Thyroid gland (tissue), 4 donors: ENCODE measurements at places on chromosomes 12 and 14. TPM values are rescaled to one million over a fixed set of nuclear protein-coding genes. Genes with fewer than 3 reads are reported as not detected.

The ITGB7 gene
- 3.2 TPM for total RNA-seq

The CEP128 gene
- total RNA-seq = 13.9 TPM

DNA sequence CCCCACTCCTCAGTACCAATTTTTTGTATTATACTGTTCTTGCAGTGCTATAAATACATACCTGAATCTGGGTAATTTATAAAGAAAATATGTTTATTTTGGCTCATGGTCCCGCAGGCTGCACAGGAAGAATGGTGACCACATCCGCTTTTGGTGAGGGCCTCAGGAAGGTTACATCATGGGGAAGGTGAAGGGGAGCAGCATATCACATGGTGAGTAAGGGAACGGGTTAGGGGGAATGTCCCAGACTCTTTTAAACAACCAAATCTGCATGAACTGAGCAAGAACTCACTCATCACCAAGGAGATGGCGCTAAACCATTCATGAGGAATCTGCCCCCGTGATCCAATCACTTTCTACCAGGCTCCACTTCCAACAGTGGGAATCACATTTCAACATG, 40.0 kb downstream of the OSBPL8 start:
- DNase-seq = no peak
- no peaks in the 10 kb centered on the region for H3K36me3 ChIP-seq
- H3K4me3 ChIP-seq = no peak overlapping the region

DNA sequence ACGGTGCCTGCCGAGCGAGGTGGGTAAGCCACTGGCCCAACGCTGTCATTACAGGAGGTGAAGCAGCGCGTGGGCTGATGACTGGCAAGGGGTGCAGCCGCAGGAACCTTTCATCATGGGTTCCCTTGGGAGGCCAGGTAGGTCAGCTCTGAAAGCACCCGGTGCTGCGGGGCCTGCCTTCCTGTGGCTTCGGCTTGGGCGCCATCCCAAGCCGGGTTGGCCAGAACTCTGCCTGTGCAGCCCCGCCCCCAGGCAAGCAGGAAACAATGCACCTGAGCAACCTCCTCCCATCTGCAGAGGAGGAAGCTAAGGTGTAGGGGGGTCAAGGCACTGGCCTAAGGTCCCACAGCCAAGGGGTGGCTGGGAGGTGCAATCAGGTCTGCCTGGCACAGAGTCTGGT, 20.0 kb upstream of the HHIPL1 start:
- no peaks in the 10 kb centered on the region for H3K36me3 ChIP-seq
- H3K4me1 ChIP-seq = peaks cover 3% of the 10 kb centered on the region
- H3K4me3 ChIP-seq = no peak overlapping the region
- DNase-seq = no peak
- H3K27ac ChIP-seq = no peak overlapping the region

The KRT8 gene
- 768 TPM for total RNA-seq

GRCh38 chr14:94111276-94112095, 950 bp downstream of the IFI27 start:
- peaks cover 19% of the 10 kb centered on the region for H3K4me1 ChIP-seq
- no peaks in the 10 kb centered on the region for H3K27me3 ChIP-seq
- no peak for DNase-seq
- H3K27ac ChIP-seq = peak overlapping the region; percentile 27

The GDF3 gene
- not detected for total RNA-seq

DNA sequence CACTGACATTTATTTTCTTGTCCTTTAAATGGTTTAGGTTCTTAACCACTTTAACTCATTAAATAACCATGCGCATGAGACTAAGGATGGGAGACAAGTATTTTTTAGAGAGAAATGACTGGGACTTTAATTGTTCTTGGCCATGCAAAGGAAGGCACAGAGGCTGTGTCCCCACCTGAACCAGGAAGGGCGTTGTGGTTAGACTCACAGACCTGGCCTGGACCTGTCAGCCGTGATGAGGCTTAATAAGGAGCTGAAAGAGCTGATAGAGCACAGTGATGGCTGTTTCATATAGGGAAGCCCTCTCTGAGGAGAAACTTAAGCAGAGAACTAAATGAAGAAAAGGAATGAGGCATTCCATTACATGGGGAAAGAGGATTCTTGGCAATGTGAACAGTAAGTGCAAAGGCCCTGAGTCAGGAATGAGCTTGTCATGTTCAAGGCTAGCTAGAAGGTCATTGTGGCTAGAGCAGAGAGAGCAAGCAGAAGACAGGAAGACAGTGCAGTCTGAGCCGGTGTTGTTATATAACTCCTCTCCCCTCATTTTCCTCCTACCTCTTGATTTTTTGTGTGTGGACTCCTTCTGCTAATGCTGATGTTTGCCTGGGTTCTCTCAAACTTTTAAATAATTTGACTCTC, 74.4 kb upstream of the ANO4 start:
- DNase-seq = no peak
- no peaks in the 10 kb centered on the region for H3K36me3 ChIP-seq
- H3K4me1 ChIP-seq = peaks cover 4% of the 10 kb centered on the region
- H3K27ac ChIP-seq = no peak overlapping the region
- no peak overlapping the region for H3K4me3 ChIP-seq

The CCDC197 gene
- not detected for total RNA-seq

DNA sequence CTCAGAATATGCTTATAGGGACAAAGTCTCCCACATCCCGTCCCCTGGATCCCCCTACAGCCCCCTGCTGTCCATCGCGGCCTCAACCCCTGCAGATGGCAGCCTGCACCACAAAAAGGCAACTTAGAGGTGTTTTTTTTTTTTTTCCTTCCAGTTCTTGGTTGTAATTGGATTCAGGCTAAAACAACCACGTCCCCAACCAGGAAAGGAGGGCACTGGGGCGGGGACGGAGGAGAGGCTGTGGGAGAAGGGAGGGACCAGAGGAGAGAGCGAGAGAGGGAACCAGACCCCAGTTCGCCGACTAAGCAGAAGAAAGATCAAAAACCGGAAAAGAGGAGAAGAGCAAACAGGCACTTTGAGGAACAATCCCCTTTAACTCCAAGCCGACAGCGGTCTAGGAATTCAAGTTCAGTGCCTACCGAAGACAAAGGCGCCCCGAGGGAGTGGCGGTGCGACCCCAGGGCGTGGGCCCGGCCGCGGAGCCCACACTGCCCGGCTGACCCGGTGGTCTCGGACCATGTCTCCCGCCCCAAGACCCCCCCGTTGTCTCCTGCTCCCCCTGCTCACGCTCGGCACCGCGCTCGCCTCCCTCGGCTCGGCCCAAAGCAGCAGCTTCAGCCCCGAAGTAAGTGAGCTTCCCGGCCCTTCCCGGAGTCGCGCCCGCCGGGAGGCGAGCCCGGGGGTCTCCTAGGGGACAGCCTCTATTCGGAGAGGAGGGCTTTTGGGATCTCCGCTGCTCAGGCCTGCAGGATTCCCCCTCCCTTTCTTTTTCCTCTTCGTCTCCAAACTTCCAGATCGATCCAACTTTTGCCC, at the start of gene MMP14:
MMP14 (plus strand) TSS at position 285 of the 813 bp plus-strand sequence; CDS start at position 518, 233 bp downstream.
- peak within 1 kb of the TSS; percentile 80 for H3K27ac ChIP-seq
- DNase-seq = peak; percentile 89
- H3K4me1 ChIP-seq = peaks cover 20% of the 10 kb centered on the region
- H3K27me3 ChIP-seq = no peaks in the 10 kb centered on the region
- peak within 1 kb of the TSS; percentile 95 for H3K4me3 ChIP-seq
- peaks cover 11% of the 10 kb centered on the region for H3K36me3 ChIP-seq

- no peaks in the 10 kb centered on the region for H3K36me3 ChIP-seq
- no peak for DNase-seq
- no peaks in the 10 kb centered on the region for H3K27me3 ChIP-seq
- H3K4me1 ChIP-seq = peaks cover 6% of the 10 kb centered on the region
- H3K27ac ChIP-seq = no peak overlapping the region
Observed at GRCh38 chr12:5439788-5440300, 7.9 kb downstream of the NTF3 start.

- H3K4me1 ChIP-seq = peaks cover 8% of the 10 kb centered on the region
- H3K36me3 ChIP-seq = peaks cover 5% of the 10 kb centered on the region
- H3K27me3 ChIP-seq = no peaks in the 10 kb centered on the region
- no peak for DNase-seq
- no peak overlapping the region for H3K4me3 ChIP-seq
Observed at GRCh38 chr12:106499628-106500027, 83.2 kb upstream of the RFX4 start.

The GLIPR1L2 gene
- total RNA-seq = 3.1 TPM

- no peaks in the 10 kb centered on the region for H3K4me1 ChIP-seq
- DNase-seq = peak; percentile 59
- no peaks in the 10 kb centered on the region for H3K27me3 ChIP-seq
- no peaks in the 10 kb centered on the region for H3K36me3 ChIP-seq
Observed at GRCh38 chr14:100072783-100073346, 7.6 kb downstream of the EVL start.
